GM12864 (cell line): ENCODE measurements at places on chromosomes 2 and 18.

- no peak for DNase-seq
Observed at GRCh38 chr2:15061268-15061667, 428.8 kb downstream of the LRATD1 start.

GRCh38 chr2:34353509-34354113, 754.5 kb upstream of the FAM98A start:
- no peak for DNase-seq

- no peak for DNase-seq
Observed at GRCh38 chr2:96320728-96321622, 4.1 kb upstream of the ITPRIPL1 start.

DNA sequence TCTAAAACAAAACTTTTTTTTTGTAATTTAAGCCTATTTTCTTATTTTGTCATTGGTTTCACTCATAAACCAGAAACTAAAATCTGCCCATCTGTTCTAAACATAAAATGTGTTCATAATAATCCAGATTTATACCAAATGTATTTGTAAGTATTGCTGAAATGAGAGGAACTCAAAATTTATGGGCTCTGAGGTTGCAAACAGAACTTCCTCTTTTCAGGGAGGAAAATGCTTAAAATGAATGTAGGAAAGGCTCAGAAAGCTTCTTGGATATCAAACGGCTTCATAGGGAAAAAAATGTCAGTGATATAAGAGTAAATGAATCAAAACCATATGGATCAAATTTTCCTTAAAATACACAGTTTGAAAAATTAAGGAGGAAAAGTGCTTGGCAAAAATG, 83.9 kb downstream of the PAX3 start:
- no peak for DNase-seq

GRCh38 chr18:5678278-5678677, 134.5 kb upstream of the EPB41L3 start:
- DNase-seq, result no peak

DNA sequence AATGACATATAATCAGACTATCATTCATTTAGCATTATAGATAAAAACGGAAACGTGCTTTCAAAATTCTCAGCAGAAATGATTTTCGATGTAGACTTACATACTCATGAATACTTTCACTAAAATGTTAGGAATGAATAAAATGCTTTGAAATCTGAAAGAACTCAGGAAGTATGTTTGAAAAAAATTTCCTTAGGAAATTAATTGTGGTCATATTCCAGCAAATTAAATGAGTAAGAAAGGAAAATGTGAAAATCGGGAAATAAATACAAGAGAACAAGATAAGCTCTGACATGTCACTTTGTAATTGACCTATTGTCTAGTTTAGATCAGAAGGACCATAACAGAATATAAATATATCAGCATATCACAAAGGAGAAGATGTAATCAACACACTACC, 981.0 kb upstream of the CDH2 start:
- DNase-seq, result no peak

GRCh38 chr2:43081131-43081765, 145.2 kb downstream of the ZFP36L2 start:
- DNase-seq, result no peak

DNA sequence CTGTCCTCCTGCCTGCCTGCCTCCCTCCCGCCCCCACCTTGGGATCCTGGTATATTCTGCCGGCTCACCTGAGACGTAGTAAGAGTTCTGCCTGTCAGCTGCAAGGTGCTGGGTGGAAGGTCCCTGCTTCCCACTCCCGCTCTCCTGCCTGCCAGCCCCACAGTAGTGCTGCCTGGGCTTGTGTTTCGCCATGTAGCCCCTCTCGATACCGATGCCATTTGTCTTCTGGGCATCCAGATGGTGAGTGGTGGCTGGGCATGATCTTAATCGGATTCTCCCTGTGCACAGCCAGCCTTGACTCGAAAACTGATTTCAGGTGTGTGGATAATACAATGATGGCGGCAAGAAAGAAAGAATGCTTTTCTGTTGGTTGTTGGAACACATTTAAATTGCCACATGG, 184.9 kb downstream of the AGAP1 start:
- DNase-seq, result no peak

DNA sequence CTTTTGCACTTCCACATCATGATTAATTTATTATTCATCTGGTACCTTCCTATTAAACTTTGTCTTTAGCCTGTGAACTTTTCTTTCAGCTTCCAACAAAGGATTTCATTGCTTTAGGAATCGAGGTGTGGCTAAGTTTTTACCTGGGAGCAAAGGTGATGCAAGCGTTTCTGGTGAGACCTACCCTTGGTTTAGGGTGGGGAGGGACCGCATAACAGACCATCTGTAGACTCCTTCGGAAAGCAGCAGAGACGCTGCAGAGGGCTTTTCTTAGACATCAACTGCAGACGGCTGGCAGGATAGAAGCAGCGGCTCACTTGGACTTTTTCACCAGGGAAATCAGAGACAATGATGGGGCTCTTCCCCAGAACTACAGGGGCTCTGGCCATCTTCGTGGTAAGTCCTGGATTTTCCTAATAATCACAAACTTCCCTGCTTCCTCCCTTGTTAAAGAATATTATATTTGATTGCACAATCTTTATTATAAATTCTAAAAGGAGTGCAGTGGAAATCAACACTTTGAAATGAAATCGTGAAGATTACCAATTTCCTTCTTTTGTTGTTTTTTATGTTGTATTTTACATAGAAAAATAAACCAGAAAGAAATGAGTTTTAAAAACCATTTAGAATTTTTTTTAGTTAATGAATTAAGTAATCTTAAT, at the start of gene DSG3:
Gene DSG3 (plus strand): TSS at position 212 of the 662 bp plus-strand sequence. CDS start 137 bp downstream, at position 349.
- DNase-seq, result no peak

DNA sequence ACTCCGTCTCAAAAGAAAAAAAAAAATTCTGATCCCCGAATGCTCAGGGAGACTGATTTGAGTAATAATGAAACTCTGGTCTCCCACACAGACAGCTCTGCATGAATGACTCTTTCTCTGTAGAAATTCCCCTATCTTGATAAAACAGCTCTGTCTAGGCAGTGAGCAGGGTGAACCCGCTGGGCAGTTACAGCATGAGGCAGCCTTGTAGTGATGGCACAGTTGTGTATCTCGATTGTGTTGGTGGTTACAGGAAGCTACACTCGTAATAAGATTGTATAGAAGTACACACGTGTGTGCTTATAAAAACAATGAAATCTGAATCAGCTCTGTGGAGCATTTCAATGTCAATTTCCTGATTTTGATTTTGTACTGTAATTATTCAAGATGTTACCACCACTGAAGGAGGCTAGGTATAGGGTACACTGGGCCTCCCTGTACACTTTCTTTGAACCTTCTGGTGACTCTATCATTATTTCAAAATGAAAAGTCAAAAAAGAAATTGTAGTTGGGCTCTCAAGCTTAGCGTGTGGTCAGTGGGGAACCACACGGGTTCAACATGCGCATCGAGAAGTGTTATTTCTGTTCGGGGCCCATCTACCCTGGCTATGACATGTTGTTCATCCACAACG, 34.9 kb upstream of the ATP8B1 start:
- DNase-seq, result peak; percentile 85

GRCh38 chr2:237702441-237703391, 75.3 kb downstream of the LRRFIP1 start:
- no peak for DNase-seq

GRCh38 chr2:290090-290722, 2.3 kb upstream of the ALKAL2 start:
- no peak for DNase-seq

- no peak for DNase-seq
Observed at GRCh38 chr2:119076713-119077112, 81.8 kb downstream of the C1QL2 start.

GRCh38 chr2:64707276-64707675, 53.6 kb upstream of the SERTAD2 start:
- no peak for DNase-seq

- DNase-seq, result no peak
Observed at GRCh38 chr2:128734521-128735295, 416.0 kb upstream of the HS6ST1 start.

GRCh38 chr2:18262601-18263000, 297.9 kb downstream of the RDH14 start:
- DNase-seq, result no peak

- DNase-seq, result no peak
Observed at GRCh38 chr18:42025491-42025890, 70.5 kb downstream of the PIK3C3 start.

DNA sequence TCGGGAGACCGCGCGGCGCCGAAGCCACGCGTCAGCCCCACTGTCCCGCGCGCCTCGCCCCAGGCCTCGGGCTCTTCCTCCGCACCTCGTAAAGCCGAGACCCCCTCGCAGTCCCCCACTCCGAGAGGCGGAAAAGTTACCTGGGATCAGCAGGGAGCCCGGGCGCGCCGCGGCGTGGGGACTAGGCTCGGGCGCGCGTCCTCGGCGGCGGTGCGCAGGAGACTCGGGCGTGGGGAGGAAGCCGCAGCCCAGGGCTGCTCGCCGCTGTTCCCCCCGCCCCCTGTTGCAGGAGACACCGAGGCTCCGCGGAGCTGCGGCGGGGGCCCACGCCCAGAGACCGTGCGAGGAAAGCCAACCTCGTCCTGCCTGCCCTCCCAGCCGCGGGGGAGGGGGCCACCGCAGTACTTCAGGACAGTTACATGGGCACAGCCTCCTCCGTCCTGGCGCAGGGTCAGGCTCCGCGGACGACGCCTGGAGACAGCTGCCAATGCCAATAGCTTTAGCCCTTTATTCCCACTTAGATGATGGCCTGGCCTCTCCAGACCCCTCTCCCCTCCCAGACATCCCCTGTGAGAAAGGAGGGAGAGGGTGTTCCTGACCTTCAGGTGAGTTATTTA, at the start of gene EPB41L3:
Gene EPB41L3 (minus strand): TSS at position 225 of the 617 bp plus-strand sequence. CDS start 54,814 bp downstream, outside the sequence.
- DNase-seq, result no peak

- DNase-seq, result no peak
Observed at GRCh38 chr2:101064868-101065549, 62.9 kb downstream of the RPL31 start.

DNA sequence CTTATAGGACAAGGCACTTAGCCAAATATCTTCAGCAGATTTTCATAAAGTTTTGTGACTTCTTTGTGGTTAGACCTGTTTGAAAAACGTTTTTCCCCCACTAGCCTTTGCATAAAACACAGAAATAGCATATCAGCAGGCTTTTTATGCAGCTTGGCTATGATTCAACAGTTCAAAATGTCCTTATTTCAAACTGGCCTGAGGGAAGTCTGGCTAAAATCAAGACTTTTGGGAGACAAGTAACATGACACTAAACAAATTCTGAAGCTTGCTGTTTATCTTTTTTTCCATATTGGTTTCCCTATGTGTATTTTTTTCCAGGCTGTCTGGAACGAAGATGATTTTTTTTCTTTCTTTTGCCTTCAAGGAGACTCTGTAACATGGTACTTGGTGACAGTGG, 95.1 kb upstream of the L3MBTL4 start:
- DNase-seq, result no peak

GRCh38 chr18:41004324-41004723, 950.7 kb upstream of the PIK3C3 start:
- no peak for DNase-seq

DNA sequence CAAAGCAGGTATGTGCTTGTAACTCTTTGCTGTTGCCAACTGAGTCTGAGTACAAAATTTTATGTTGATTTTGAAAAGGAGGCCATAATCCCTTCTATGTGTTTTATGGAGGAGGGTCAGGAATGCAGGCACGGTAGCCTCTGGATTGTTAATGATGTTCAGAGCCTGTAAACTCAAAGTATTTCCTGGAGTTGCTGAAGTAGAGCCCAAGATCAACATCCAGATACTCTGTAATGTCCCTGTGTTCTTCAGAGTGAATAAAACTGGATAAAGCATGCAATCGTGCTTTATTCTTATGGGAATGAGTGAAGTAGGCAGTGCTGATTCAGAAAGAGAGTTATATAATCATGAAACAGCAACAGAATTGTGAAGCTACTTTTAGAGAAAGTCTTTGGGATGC, 61.8 kb upstream of the CHRNA1 start:
- DNase-seq, result no peak

DNA sequence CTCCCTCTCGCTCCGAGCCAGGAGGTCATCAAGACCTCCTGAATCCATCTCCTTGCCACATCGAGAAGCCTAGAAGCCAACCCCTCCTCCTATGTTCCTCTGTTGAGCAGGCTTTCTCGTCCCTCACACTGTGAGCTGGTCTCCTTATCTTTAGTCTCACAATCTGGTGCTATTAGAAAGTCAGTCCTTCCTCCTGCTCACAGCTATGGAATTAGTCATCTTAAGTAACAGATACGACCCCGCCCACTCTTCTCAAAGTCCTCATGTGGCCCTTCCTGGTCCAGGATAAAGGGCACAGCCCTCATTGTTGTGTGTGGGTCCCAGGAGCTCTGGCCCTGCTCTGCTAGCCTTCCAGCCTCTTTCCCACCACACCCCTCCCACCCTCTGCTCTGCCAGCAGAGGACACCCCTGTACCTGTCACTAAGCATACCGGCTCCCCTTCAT, 41.4 kb upstream of the TRIB2 start:
- no peak for DNase-seq

GRCh38 chr2:42964439-42965083, 172.2 kb upstream of the HAAO start:
- DNase-seq, result no peak

GRCh38 chr2:218829868-218830451, 1.6 kb downstream of the PRKAG3 start:
- no peak for DNase-seq

DNA sequence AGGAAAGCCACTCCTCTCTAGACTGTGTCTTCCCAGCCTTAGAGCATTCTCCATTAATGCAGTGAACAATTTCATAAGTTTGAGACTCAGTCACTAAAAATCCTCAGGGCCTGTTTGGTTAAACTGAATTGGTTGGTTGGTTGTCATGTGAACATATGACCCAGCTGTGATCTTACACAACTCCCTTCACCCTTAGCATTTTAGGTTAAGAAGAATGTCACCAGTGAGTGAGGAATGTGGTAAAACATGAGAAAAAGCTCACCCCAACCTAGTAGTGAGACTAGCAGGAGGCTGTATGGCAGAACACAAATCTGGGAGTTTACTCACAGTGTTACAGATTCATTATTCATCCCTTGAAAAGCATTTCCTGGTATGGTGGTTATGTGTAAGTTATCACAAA, 32.4 kb downstream of the LHCGR start:
- DNase-seq, result no peak

DNA sequence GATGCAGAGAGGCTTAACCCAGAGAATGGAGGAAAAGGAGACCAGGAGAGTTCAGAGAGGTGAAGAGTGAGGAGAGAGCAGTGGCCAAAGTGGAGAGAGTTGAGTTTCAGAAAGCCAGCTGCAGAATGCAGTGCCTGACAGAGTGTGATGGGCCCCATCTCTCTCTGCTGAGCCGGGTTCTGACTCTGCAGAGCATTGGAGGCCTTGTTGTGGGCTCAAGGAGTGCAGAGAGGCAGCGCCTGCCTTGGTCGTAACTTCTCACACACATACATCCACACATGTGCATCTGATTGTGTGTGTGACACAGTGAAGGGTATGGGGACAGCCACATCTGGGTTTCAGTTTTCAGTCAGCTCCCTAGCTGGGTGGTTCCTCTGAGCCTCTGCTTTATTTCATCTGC, 58.8 kb downstream of the AGAP1 start:
- DNase-seq, result no peak

DNA sequence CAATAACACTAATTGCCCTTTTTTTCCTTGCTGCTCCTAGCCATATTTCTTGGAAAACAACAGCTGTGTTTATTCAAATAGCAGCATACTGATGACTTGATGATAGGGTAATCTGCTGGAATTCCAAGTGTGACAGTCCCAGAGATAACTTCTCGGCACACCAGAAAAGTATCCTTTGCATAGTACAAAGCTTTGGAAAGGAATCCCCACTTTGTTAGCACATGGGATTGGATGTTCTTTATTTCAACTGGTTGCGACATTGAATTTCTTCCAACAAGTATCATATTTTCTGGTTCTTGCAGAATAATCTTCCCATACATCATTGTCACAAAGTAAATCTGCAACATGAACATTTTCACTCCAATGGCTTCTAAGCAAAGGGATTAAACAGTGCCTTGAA, 445.8 kb upstream of the ACVR2A start:
- DNase-seq, result no peak

- no peak for DNase-seq
Observed at GRCh38 chr2:875687-876615, 74.7 kb upstream of the SNTG2 start.
